Bronchial epithelial cell (primary cell): ENCODE measurements at places on chromosomes 7 and 10.

- no peak for DNase-seq
These were observed 113.4 kb downstream of the ANK3 start for GRCh38 chr10:60276232-60276631.

GRCh38 chr10:137031-137430 lies 1.8 kb downstream of the ZMYND11 start:
- DNase-seq, result peak; percentile 30

DNA sequence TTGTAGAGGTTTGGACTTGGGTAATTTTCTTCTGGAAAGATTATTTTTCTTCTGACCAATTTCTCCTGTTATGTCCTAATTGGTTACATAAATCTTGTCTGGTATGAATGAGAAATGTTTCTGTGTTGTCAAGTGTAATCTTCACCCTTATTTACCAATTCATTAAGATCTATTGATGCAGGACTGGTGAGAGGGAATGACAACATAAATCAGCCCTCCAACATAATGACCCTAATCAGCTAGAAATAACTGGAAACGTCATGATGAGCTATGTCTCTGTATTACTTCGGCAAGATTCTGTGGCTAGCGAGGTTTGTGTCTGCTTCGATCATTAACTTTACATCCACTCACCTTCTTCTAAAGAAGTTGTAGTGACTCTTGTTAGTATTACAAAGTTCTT lies 3.5 kb downstream of the FOXP2 start:
- DNase-seq, result no peak

DNA sequence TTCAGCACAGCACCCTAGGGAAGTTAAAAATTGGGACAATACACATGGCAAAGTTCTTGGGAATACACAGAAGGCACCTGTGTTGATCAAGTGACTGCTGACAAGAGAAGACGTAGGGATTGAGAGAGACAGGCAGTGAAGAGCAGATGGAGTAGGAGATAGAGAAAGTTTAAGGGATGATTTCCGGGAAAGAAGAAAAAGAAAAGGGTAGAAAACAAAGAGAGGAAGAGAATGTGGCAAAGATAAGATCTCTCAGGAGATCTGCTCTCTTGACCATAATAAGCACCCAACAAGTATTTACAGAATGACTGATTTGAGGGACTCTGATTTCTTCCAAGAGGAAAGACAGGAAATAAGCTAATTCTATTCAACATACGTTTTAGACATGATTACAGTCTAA lies 15.1 kb upstream of the RALA start:
- DNase-seq, result no peak

DNA sequence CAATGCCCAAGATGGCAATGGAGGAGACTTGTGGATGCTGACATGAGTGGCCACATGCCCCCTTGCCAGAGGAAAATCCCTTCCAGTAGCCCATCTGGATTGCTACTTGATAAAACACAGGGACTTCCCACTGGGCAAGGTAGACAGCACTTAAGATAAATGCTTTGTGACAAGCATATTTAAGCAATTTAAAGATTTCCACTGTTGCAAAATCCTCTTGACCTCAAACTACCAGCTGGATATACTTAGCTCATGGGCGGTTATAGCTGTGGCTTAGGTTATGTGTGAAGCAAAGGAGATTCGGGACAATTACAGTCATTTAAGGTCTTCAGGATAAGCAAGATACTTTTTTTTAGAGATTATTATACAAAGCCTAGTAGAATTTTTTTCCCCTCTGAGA lies 238.1 kb downstream of the BMPER start:
- no peak for DNase-seq

DNA sequence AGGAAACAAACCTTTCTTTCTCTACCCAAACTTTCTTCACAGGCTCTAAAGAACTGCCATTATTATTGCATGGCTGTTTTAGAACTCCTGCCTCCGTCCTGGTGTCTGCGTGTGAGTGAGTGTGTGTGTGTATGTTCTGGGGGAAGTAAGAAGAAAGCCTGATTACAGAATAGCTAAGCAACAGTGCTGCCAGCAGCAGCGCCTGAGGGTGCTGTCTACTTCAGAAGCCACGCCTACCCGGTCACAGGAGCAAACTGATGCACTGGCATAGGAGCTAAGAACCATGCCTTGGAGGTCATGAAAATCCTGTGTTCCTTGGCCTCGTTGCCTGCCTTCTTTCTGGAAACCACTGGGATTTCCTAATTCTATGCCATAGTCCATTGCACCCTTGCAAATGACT lies 25.2 kb downstream of the LIPK start:
- peak; percentile 33 for DNase-seq

- DNase-seq, result no peak
These were observed 128.6 kb downstream of the OAT start for GRCh38 chr10:124289851-124290795.

- DNase-seq, result peak; percentile 50
These were observed 505 bp downstream of the NUDCD3 start for GRCh38 chr7:44489955-44490350.

DNA sequence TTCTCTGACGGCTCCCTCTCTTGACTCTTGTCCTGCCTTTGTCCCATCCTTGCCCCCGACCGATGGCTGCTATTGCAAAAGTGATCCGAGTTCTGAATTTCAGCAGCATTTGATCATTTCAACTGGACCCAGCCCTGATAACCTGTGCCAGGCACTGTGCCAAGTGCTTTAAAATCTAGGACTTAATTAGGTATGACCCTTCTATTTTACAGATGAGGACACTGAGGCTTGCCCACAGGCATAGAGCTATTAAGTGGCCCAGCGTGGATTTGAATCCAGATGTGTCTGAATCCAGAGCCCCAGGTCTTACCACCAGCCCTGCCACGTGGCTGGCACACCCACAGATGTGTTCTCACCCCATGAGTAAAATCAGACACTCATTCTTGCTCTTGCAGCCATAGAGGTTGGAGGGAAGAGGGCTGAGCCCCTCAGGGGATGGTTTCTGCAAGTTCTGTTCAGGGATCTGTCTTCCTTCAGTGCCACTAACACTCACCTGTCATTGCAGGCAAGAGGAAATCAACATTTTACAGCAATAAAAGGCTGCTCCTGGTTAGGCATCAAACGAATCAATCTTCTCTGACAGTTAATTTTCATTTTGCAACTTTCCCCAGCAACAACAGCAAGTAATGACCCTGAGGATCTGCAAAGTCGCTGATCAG lies 101.2 kb downstream of the GRID1 start:
- no peak for DNase-seq

DNA sequence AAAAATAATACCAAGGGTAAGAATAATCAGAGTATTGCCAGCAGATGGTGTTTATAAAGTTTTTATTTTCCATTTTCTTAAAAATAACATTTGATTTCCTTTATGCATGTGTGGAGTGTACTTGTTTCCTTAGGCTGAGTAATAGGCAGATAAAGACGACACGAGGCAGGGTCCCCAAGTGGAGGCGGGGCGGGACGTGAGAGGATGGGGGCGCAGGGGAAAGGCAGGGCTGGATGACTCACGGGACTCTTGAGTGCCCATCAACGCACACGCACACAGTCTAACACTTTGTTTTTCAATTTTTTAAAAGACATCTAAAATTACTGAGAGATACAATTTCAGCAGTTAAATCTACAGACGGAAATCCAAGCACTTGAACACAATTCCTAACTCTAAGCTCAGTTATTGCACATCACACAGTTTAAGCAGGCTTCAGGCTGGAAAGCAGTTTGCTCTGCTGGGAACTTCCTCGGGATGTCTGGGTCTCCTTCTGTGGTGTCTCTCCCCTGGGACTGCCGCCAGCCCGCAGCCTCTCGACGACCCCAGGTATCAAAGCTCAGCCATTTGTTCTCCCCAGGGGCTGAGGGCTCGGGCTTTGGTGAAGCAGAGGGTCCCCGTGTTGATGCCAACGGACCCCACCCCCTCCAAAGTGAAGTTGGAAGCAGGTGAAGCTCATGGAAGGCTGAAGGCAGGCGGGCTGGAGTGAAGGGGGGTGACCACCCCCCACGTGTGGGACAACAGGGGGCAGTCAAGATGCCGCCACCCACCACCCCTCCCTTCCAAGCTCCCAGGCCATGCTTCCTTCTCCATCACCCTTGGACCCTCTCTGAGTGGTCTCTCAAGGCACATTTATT lies 29.1 kb downstream of the SPOCK2 start:
- DNase-seq, result no peak

GRCh38 chr7:36128448-36129047 lies 24.5 kb upstream of the EEPD1 start:
- DNase-seq, result peak; percentile 85

DNA sequence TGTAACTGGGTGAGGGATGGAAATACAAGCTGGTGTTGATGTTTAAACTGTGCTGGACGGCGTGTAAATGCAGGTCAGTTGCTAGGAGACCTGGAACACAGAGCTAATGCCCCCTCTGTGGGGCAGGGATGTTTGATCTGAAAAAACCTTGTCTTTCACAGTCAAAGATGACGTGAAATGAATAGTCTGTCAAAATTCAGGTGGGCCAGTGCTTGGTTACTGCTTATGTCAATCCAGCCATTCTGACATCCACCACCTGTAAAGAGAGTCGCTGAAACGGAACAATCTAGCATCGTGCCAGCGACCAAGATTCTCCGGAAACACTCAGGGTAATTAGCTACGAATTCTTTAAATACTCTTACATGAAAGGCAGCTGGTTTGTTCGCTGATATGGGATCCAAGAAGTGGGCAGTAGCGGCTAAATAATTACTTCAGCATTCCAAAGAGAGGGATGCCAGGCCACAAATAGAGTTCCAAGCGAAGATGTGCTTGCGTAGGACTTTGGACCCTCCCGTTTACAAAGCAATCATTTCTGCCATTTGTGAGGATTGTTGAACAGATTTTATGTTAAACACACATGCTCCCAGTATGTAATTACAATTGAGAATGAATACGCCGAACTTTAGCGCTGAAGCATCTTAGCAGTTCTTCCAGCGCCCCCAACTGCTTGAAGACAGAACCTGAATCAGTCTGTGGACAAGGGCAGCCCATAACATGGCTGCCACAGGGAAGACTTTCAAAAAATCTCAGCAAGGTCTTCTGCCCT lies 7.3 kb upstream of the ASB4 start:
- DNase-seq, result peak; percentile 32

DNA sequence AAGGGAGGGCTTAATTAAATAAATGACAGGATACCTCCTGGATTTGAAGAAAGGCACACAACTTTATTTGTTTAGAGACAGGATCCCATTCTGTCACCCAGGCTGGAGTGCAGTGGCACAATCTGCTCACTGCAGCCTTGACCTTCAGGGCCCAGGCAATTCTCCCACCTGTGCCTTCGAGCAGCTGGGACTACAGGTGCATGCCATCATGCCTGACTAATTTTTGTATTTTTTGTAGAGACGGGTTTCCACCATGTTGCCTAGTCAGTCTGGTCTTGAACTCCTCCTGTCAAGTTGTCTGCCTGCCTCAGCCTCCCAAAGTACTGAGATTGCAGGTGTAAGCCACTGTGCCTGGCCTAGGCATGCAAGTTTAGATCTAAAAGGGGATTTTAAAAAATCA lies 272.7 kb upstream of the MBL2 start:
- DNase-seq, result no peak

DNA sequence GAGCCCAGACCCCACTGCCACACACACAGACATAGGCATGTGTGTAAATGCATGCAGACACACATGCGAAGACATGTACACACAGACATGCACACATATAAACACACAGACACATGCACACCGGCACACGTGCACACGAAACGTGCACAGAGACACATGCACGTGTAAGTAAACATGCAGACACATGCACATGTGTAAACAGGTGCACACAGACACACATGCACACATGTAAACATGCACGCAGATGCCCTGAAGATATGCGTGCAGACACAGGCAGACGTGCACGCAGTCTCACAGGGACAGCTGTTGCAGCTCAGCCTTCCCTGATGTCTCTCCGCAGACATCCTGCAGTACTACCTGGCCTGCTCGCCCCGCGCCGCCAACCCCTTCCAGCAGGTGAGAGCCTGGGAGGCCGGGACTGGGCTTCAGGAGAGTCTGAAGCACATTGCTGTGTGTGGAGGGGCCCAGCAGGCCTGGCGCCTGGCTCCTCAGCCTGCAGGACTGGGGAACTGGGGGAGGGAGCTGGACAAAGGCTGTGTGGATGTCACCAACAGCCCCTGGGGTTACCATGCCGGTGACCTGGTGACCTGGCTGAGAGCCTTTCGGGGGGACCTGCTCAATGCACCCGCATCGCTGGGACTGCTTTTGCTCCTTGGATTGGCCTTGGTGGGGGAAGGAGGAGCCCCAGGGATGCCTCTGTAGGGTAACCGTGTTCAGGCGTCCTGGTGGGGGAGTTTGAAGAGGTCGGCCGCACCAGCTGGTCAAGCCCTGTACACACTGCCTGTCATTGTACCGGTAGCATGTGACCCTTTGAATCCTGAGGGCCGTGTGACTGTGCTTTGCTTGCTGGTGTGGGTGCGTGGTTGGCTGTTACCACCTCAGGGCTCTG lies 20.3 kb downstream of the TTYH3 start:
- no peak for DNase-seq

GRCh38 chr10:42926843-42927242 lies 144.2 kb downstream of the BMS1 start:
- no peak for DNase-seq

DNA sequence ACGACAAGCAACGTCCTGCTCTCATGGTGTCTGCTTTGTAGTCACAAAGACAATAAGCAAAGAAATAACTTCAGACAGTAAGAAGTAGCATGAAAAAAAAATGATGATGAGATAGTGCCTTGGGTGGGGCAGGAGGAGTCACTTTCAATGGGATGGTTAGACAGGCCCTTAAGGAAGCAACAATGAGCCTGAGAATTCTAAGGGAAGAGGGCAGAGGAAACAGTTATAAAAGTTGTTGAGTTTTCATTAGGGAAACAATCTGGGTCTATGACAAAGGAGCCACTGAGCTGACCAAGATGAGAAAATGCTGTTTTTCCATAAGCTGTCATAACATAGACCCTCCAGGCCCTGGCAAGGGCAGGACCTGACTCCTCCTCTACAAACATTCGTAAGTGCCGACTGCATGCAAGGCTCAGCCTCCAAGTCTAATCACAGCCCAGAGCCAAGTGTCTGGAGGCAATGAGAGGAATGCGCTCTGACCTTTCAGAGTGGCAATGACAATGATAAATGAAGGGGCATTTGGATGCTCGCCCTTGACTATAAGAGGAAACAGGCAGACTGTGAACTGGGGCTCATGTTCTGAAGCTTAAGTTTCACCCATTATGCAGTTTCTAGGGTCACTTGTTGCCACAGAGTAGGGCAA lies 43.7 kb downstream of the PPP1R3C start:
- no peak for DNase-seq

DNA sequence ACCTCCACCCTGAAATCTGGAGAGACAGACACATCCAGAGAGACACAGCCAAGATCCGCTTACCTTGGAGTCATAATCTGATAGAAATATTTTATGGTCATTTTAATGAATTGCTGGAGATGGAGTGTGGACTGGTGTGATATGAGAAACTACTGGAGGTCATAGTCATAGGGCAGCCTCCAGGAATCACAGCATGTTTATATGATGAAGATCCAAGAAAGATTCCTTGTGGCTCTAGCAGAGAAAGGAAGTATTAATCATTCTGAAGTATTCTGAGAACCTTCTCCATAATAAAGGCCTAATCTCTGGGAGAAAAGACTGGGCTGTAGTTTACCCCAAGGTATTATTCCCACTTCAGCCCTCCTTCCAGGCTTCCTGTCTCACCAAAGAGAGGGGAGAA lies 38.0 kb downstream of the POLR1F start:
- no peak for DNase-seq

GRCh38 chr7:159119851-159120539 lies 24.7 kb downstream of the VIPR2 start:
- no peak for DNase-seq
